ENCODE measurements at places on chromosomes 1 and 21.

DNA sequence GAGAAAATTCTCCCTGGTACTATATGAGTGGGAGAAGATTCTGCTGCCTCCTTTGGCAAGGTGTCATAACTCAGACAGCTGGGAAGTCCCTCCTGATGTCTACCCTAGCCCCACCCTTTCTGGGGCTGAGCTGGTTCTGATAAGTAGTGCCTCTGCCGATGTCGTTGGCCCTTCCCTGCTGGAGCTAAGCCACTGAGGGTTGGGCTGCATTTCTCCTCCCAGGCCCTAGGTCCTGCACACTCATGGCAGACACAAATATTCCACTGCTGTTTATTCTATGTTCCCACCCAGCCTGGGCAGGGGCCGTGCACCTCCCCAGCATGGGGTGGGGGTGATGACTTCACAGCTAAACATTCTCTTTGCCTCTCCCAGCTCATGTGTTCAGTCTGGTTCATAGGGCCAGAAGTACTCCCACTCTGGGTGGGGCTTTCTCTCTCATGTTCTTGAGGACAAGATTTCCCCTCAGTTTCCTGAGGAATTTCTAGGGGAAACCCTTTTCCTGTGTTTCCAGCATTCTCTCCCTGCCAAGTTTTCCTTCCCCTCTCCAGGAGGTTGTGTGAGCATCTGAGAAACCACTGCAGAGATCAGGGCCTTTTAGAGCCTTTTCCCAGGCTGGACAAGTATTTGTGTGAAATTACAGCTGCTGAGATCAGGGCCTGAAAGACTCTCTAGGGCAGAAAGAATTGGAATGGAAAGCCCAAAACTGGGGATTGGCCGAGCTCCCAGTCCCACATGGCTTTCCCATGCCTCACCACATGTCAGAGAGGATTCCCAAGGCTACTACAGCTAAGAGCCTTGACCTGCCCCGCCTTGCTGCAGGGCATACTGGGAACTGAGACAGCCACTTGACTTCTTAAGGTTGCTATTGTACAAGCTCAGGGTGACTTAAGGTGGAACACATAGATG lies 66.2 kb downstream of the ATP2B4 start:
- no peak for DNase-seq

GRCh38 chr1:7026169-7026568 lies 240.9 kb downstream of the CAMTA1 start:
- no peak for DNase-seq

DNA sequence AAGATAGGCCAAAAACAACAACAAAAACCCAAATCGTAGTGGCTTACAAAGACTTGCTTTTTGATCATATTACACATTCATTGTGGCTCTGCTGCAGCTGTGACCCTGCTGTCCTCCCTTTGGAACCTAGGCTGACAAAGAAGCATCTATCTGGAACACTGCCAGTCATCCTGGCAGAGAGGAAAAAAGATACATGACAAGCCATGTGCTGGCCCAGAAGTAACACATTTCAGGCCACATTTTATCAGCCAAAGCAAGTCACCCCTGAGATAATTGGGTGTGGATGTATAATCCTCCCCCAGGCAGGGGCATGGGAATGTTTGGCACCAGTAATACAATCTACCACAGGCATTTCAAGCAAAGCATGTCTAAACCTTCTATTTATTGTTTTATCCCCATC lies 37.2 kb upstream of the AGO1 start:
- DNase-seq: no peak

DNA sequence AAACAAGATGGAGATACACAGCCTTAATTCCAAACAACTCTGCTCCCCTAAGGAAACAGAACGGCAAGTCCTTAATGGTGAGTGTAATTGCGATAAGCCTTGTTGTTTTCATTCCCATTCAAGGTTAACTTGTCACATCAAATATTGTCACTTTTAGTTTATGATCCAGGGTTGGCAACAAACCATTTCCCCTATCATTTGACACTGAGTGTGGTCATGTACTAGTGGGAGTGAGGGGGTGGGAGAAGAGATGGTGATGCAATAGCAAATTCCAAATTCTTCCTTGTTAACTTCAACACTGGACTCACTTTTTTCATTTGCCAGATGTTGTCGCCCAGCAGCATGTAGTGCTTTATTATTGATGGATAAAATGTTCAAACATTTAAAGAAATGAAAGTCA lies 140.4 kb downstream of the ZNF326 start:
- no peak for DNase-seq

- no peak for DNase-seq
These were observed 32.7 kb downstream of the ADSS2 start for GRCh38 chr1:244419024-244419423.

DNA sequence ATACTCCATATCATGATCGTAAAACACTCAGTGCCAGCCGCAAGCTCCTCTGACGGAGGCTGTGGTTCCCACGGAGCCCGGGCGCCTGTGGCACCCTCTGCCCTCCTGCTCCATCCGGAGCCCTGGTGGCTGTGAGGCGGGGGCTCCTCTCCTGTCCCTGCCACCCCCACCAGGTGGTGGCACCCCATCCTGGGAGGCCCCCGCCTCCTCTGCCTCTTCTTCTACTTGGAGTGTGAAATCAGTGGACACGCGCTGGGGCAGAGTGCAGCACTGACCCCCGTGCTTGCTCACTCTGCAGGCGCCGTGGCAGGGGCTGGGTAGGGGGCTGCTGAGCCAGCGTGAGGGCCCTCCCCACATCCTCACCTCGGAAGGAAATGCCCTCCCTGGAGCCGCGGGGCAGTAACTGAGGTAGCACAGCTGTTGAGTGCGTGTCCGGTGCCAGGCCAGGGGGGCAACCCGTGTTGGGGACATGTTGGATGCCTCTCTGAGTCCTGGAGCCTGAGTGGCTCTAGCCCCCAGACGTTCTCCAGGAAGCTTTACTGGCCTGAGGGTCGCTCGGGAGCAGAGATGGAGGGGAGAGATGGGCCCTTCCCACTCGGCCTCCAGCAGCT lies 58.7 kb upstream of the ABCG1 start:
- no peak for DNase-seq

Measured in cortex of kidney (tissue), 1 donor.